H54 (cell line): ENCODE measurements at places on chromosomes 2 and 18.

GRCh38 chr2:148814143-148814859, 60.7 kb upstream of the KIF5C start:
- DNase-seq = no peak

- DNase-seq = no peak
Observed at GRCh38 chr2:217356142-217356541, 496.3 kb upstream of the TNP1 start.

GRCh38 chr18:60249388-60249787, 123.2 kb downstream of the MC4R start:
- no peak for DNase-seq

DNA sequence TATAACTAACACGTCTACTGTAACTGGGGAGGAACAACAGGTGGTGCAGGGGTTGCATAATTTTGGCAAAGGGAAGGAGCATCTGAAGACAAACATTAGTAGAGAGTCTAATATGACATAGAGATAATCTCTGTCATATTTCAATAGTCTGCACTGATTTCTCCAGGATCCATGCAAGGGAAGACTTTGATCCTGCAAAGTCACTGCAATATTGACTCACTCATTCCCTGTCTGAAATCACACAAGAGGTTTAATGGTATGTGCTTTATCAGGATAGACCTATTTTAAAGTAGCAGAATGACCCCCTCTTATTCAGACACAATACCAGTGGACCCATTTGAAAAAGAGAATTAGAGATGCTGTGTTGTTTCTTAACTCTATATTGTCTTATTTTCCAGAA, 98.7 kb upstream of the CAVIN2 start:
- DNase-seq = no peak

GRCh38 chr2:144324446-144325045, 195.4 kb downstream of the ZEB2 start:
- DNase-seq = no peak

- no peak for DNase-seq
Observed at GRCh38 chr2:239028253-239028619, 180.4 kb downstream of the TWIST2 start.

DNA sequence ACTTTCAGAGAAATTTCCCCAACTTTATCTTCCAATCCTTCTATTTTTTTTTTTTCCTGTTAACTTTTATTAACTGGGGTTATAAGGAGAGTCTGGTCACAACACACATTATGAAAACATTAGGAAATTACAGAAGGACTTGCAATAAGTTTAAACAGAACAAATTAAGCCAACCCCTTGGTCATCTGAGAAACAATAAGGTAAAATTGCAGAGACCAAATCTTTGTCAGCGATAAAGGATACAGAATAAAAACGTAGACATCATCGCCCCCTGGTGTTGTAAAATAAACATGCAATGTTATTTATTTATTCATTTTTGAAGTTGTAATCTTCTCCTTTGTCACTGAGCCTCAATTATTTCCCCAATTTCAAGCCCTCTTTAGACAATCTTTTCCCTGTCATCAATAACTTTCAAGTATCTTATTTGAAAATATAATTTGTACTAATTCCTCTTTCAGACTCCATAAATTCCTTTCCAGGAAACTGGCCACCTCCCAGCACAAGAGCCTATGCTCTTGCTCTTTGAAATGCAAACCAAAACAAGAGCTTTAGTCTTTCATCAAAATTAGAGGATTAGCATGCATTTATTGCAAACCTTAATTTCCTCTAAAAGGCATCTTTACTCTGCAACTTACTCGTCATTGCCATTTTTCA, 19.5 kb downstream of the G6PC2 start:
- no peak for DNase-seq

DNA sequence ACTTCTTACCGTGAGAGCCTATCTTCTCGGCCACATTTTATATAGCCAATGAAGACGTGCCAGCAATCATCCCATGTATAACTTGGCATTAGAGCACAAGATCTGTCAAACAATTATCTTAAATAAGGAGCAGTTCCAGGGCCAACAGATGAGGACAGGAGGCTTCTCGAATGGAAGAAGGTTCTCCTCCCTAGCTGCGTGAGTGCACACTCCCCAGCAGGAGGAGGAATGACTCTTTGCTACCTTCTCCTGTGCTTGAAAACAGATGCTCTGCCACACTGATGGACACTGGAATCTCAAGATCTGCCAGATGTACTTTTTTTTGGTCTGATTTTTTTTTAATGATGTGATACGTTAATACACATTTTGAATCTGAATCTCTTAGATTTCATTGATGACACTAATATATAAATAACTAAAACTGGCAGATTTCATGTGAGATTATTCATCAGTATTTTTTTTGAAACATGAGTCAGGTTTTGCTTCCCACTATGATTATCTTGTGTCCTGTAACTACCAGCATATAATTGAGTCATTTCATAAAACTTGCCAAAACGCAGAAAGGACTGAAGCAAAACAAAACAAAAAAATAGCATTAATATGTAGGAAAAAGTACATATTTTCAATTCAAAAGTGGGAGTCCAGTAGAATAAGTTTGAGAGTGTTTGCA, 626 bp upstream of the VIT start:
- DNase-seq = no peak

DNA sequence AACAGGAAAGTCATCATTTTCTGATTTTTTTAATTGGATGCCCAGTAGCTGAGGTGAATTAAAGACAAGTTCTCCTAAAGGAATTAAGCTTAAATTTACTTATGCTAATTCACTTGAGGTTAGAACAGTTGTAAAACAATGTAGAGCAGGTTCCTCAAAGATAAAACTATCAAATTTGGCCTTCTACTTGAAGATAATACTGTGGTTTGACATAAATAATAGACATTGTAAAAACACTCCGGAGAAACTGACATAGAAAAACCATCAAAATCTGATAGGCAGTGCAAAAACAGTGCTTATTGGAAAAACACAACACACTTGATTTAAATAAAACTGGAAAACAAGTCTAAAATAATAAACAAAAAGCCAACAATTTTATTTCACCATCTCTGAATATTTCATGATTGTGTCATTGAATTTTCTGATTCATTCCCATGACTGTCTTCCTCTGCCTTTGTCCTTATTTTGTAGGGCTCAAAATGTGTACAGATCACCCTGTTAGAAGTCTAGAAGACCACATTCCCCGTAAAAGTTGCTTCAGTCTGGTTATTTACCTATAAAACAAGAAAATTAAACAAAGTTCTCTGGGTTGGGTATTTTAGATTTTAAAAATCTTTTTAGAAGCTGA, 28.3 kb upstream of the SLC40A1 start:
- no peak for DNase-seq

- DNase-seq = peak; percentile 21
Observed at GRCh38 chr18:76565238-76566173, 70.5 kb upstream of the ZNF516 start.

GRCh38 chr2:71929482-71929772, 218.2 kb downstream of the CYP26B1 start:
- DNase-seq = no peak

DNA sequence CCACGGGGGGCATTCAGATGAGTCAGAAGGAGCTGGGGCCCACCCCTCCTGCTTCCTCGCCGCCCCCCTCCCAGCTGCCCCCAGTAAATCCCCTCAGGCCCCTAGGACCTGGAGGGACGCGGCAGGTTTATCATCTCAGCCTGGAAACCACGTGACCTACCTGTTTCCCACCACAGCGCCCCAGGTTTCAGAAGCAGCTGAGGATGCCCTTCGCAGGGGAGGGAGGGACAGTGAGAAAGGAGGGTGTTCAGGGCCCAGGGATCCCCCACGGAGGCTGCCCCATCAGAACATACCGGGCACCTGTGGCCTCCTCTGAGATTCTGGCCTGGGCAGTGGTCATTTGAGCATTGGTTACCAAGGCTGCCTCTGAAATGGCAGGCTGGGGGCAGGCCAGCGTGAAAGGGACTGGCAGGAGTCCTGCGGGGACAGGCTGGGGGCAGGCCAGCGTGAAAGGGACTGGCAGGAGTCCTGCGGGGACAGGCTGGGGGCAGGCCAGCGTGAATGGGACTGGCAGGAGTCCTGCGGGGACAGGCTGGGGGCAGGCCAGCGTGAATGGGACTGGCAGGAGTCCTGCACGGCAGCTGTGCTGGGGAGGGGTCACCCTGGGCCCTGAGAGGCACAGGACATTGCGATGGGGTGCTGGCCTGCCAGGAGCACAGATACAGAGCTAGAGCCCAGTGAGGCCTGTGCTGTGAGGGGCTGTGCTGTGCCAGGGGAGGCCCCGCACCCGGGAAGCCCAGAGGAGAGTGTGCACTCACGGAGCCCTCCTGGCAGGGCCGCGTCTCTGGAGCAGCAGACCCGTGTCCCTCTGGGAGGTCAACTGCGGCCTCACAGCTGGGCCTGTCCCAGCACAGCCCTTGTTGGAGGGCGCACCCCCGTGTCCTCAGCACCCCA, 1.6 kb downstream of the NEU4 start:
- no peak for DNase-seq

DNA sequence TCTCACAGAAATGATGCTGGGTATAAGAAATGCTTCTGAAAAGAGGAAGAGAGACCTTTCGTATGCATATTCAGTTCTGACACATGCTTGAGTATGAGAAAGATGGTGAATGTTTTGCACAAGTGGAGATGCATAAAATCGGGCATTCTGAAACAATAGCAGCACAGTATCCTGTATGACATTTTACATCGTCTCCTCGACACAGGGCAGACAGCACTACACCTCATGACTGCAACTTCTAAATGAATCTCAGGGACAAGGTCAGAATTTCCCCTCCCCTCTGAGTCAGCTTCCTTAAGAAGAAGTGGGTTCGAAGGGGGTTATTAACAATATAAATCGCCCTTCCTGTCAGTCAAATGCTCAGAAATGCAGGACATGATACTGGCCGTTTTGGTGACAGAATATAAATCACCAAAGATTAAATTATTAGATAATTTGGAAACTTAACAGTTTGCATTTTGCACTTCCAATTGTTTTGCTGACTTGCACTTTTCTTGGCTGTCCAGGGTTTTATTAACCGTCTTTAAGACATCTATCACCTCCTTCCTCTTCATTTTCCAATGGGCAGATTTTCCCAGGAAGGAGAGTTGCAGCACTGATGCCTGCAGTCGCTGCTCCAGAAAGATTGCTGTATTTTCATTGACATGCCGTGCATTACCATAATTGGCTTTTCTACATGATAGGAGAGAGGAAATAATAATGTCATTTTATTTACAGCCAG, 57.2 kb downstream of the TSHZ1 start:
- DNase-seq = no peak

DNA sequence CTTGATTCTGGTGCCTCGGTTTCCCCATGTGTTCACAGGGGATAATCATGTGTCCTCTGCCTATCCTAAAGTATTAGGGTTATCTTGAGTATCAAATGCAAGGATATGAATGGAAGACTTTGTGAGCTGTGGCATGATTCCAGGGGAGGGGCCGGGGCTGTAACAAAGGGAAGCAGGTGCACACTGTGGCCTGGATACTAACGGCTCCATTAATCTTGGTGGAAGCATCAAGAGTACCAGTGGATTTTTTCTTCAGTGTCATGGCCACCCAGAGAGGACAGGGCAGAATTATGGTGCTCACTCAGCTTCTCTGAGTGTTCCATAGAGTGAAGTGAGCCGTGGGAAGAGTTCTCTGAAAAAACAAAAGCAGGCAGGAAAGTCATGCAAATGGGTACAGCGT, 320.1 kb downstream of the ALK start:
- no peak for DNase-seq

- DNase-seq = no peak
Observed at GRCh38 chr2:23211987-23212583, 172.9 kb upstream of the KLHL29 start.

DNA sequence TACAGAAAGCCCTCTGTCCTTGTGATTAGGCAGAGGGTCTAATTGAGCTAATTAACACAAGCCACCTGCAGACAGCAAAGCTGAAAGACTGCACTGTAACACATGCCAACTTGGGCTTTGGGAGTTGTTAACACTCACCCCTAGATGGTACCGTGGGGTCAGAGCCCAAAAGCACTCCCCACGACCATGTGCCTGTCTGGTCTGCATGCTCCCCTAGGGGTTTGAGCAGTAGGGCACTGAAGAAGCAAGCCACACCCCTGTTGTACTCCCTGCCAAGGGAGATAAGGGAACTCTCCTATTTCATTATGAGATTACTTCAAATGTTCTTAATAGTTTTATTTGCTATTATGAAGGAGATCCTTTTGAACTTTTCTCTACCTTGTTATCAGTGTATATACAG, 560.1 kb upstream of the FSHR start:
- no peak for DNase-seq

DNA sequence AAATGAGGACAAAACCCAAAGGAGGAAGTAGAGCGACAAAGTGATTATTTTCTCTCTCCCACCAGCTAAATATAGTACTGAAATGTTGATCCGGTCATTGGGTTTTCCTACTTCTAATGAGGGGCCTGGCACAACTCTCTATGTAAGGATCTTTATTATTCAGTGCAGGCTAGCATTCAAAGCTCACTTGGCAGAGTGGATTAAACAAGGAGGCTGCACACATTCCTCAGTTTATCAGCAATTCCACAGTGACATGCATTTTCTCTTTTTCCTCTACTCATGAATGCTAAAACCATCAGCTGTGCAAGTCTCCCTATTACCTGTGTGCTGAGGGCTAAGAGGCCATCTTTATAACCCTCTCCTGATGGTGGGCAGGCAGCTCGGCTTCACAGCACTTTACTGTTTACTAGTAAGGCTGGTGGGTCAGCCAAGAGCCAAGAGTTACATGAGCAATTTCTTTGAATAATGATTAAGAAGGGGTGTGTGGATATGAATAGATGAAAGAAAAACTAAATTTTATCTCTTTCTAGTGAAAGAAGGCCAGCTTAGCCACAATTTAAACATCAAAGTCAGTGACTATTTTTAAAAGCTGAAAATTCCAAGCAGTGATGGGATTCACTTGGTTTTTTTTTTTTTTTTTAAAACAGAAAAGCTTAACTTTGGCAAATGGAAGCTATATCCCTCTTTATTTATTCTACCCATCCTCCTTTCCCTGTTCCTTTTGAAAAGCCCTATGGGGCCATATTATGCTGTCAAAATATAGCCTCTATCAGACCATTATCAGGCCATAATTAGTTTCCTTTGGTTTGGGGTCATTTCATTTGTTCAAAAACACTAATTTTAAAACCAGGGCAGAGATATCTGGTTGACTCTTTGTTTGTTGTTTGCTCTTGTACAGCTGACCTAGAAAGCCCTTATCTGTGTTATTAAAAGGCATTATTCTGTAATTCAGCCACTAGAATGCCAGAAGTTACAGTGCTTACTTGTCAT, 111.0 kb downstream of the RBM43 start:
- DNase-seq = no peak

DNA sequence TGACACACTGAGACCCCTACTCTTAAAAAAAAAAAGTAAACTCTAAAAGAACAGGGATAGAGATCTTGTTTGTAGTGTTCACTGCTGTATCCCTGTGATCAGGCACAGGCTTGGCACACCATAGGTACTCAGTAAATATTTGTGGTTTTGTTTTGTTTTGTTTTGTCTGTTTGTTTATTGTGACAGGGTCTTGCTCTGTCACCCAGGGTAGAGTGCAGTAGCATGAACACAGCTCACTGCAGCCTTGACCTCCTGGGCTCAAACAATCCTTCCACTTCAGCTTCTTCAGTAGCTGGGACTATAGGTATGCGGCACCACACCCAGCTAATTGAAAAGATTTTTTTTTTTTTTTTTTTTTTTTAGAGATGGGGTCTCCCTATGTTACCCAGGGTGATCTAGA, 3.4 kb downstream of the FKBP1B start:
- DNase-seq = no peak

GRCh38 chr2:159879051-159879604, 81.1 kb upstream of the CD302 start:
- DNase-seq = no peak
